NCI-H226 (cell line): ENCODE measurements at places on chromosomes 6 and 20.

GRCh38 chr6:11424395-11425034 lies 113.0 kb upstream of the TMEM170B start:
- peak; percentile 65 for DNase-seq

GRCh38 chr20:48718786-48719578 lies 108.8 kb downstream of the PREX1 start:
- no peak for DNase-seq

DNA sequence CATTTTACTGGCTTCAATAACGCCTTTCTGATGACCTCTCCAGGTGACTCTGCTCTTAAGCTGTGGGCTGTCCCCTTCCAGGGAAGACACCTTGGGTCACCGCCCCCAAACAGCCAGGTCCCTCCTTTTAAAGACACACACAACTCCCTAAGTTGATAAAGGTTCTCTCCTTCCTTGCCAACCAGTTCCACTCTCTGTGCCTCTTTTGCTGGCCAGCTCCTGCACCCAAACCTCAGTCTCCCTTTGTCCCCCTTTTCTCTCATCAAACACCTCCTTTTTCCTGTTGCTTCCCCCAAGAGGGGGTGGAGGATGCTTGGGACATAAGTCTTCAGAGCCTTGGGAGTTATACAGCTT lies 1.0 kb downstream of the NCOA6 start:
- peak; percentile 37 for DNase-seq

GRCh38 chr6:53035549-53036213 lies 29.5 kb upstream of the FBXO9 start:
- DNase-seq, result no peak

GRCh38 chr6:125529061-125529460 lies 220.4 kb upstream of the HEY2 start:
- DNase-seq, result no peak

DNA sequence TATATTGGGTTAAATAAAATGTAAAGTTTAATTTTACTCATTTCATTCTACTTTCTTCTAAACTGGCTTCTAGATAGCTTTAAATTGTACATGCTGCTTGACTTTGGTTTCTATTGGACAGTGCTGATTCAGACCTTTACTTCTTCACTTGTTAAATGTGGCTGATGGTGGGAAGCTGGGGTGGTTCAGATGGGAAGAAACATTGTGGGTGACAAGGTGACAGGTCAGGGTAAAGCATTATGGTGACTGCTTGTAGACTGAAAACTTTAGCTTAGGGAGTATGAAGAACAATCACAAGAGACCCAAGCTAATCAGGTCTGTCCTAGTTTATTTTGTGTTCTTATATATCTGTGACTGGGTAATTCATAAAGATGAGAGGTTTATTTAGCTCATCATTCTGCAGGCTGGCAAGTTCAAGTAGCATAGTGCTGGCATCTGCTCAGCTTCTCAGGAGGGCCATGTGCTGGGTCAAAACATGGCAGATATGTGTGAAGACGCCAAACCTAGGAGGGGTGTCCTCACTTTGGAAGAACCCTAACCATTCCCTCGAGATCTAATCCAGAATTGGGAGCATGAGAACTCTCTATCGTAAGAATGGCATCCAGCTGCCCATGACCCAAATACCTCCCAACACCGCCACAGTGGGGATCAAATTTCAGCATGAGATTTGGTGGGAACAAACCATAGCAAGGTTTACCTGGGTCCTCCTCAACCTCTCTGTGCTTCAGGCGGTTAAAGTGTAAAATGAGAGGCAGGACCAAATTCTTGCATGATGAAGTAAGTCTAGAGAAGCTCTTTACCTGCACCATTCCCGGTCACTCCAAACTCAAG lies 102.8 kb downstream of the FYN start:
- no peak for DNase-seq

DNA sequence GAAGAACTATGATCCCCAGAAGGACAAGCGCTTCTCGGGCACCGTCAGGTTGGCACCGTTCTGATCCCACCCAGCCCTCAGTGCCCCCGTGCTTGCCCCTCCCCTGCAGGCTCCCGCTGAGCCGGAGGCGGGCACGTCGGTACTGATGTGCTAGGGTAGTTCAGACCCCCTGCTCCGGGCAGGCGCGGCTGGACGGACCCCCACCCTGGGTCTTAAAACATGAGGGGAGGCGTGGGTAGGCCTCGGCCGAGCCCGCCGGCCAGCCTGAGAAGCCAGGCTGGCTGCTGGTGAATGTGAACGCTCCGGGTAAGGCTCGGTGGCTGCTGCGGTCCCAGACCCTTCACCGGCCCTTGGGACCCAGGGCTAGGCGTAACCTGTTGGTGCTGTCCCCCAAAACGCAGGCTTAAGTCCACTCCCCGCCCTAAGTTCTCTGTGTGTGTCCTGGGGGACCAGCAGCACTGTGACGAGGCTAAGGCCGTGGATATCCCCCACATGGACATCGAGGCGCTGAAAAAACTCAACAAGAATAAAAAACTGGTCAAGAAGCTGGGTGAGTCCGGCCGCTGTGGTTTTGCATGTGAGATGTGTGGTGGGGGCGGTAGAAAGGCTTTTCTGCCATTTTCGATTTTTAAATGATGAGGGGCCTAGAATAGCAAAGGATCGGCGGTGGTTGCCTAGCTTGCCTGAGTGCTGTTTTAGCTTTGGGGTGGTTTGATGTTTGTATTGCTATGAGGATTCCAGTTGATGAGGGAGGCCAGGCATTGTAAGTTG lies 964 bp downstream of the RPL10A start:
- DNase-seq, result no peak

DNA sequence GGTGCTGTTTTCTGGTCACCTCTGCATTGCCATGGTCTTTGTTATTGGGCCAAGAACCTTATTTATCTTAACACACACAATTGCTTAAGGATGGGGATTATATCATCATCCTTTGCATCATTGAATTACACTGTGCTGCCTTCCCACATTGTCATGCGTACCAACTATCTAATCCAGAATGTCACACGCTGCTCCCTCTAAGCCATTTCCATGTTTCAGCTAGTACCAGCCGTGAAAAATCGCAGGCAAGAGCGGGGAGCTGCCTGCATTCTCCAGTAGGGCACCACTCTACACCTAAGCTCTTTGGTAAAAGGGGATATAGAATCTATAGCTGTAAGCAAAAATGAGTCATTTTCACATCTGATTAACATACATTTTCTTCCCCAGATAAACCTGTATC lies 277.0 kb downstream of the PRL start:
- DNase-seq, result no peak
